Activated CD4-positive, alpha-beta memory T cell treated with anti-CD3 and anti-CD28 coated beads for 36 hours (primary cell): ENCODE measurements at places on chromosomes 16 and 17. TPM values are rescaled to one million over a fixed set of nuclear protein-coding genes. Genes with fewer than 3 reads are reported as not detected.

- no peak for DNase-seq
Measured at GRCh38 chr16:63628812-63629211, 1493.1 kb downstream of the CDH11 start.

DNA sequence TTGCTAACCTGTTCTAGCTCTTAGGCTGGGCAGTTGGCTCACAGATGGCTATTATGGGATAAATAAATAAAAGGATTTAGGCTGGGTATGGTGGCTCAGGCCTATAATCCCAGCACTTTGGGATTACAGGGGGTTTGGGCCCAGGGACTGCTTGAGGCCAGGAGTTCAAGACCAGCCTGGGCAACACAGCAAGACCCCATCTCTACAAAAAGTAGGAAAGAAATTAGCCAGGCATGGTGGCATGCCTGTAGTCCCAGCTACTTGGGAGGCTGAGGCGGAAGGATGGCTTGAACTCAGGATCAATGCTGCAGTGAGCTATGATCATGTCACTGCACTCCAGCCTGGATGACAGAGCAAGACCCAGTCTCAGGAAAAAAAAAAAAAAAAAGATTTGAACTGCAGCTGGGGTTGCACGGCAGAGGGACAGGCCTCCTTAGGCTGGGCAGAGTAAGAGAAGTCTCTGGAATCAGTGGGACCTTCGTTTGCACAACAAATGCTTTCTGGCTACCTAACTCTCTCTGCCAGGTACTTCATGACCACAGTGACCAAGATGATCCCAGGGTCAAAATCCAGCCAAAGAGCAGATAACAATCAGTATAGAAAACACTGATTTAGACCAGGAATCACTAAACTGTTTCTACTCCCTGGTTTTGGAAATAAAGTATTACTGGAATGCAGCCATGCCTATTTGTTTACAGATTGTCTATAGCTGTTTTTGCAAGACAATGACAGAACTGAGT is 6.8 kb downstream of the RUSF1 start:
- no peak for DNase-seq

DNA sequence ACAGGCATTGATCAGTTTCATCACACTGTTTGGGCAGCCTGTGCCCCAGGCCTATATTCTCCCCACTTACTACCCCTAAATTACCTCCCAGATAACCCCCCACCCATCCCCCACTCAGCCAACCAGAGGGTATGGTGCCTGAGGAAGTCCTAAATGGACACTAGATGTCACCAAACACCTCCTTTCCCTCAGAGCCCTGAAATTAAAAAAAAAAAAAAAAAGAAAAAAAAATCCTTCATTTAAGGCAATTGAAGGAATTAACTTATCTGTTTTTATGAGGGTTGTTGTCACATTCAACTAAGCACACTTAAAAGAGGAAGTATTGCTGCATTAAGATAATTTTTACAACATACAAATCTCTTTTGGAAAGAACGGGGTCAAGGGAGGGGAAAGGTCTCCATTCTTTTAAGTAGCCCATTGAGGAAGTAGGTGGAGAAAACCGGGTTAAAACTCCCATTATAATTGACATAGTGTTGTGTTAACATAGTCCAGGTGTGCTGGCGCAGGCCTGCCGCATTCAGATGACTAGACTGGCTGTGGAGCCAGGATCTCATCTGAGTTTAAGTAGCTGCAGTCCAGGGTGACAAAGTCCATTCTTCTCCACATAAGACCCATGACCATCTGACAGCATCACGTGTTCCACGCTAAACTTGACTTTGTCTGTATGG is 46.3 kb downstream of the SNX11 start:
- no peak for DNase-seq

DNA sequence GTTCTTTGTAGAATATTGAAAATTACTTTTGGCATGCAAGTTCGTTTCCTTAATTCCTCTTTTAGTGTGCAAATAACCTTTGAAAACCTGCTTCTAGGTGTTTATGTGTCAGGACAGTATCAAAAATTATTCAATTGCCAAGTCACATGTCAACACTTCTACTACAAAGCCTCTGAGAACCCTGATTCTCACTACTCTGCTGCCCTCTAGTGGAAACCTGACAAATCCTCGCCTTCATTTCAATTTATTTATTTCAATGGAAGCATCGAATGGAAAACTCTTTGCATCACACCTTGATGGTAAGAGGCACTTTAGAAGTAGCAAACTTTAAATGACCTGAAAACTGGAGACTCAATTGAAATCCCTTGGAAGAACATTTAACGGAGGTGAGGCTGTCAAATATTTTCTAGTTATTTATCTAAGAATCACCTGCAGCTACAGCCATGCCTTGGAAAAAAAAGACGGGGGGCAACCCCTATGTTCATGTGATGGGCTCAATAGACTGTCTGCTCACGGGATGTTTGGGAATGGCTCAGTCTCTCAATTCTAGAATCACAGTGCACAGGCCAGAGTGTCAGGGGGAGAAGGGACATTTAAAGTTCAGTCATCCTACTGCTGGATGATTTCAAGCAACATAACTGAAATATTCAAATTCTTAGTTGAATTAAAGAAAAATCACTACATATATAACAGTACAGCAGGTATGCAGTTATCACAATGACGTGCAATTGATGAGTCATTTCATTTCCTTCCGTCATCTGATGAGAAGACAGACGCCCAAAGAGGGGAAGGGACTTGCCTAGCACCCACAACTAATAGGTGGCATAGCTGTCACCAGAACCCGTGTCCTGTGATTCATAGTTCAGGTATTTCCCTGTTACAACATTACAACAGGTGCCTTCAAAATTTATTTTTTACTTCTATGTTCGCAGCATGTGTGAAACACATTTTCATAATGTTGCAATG is 563.9 kb downstream of the TOX3 start:
- DNase-seq: no peak

DNA sequence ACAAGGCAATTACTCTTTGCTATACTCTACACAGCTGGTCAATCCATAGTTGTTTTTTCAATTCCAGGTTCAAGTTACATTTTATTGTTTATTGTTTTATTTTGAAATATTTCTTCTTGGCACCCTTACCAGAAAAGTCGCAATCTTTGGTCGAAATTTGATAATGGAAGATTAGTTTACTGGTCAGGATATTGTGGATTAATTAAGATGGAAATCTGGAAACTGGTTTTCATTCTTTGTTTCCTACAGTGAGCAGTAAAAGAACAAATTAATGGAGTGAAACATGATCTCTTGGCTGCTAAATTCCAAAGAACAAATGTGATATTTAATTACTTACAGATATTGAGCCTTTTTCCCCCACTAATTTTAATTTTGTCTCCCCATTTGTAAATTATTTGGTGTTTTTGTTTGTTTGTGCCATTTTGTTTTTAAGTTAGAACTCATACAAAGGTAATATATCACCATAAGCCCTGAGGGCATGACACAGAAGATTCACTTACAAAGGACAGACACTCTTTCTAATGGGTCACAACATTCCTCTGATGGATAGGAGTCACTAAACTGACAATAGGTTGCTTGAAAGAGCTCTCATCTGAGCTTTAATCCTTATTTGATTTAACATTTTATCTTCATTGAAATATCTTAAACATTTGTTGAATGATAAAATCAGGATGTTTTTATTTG is 700.2 kb downstream of the KCNJ2 start:
- DNase-seq: no peak

DNA sequence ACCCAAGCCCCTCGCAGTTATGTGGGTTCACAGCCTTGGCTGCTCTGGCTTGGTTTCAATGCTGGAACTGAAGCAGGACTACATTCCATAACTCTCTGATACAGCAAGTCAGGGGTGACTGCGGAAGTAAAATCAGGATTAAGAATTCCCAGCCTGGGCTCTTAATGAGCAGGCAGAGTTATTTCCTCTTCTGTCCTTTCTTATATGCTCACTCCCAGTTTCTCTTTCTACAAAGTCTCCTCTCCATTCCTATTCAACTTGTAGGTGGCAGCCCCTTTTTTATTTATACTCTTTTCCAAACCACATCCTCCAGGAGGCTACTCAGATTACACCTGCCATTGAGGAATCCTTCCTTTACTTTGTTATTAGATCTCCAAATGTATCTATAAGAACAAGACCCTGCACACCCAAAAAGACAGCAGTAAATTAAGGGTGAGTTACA is 40.3 kb downstream of the HOXB1 start:
- DNase-seq: no peak

DNA sequence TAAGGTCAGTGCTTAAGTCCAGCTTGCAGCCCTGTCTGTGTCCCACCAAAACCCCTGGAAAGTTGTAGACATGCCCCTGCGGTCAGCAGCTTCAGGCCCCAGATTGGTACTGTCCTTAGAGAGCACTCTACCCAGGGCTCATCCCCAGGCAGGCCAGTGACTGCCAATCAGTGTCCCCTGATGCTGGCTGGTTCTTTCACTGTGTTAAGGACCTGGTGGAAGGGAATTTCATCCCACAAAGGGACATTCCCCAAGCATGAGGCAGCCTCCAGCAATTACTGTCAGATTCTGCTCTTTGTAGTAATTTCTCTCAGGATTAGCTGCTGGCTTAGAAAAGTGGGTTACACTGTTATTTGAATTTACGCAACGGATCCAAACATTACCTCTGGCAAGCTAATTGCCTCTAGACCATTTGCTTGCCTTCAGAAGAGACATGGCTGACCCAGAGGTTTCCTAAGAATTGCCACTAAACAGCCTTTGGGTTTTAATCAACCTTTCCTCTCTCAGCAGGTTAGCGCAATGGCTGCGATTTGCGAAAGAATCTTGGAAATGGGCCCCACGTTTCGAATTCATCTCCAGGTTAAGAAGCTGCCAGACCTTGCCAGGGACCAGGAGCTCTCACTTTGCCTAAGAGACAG is 5.9 kb downstream of the IRX6 start:
- DNase-seq: no peak

- DNase-seq: no peak
Measured at GRCh38 chr16:67187175-67187890, 2.6 kb downstream of the EXOC3L1 start.

DNA sequence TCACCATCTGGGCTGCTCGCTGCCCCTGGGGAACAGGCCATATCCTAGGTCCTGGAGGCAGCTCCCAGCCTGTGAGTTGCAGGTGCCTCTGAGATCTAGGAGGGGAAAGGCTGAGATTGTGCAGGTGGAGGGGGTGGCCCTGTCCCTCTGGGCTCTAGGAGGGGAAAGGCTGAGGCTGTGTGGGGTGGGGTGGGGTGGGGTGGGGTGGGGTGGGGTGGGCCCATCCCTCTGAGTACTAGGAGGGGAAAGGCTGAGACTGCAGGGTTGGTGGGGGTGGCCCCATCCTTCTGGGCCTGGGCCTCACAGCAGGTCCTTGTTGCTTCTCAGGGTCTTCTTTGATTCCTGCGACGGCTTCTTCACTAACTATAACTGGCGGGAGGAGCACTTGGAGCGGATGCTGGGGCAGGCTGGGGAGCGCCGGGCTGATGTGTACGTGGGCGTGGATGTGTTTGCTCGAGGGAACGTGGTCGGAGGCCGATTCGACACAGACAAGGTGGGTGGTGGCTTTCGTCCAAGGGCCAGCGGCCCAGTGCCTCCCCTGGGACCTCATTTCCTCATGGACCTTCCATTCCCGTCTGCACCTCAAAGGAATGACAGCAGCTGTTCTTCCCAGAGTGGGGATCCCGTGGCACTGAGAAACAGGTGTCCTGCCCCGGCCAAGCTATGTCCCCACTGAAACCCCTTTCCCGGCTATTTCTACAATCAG is 7.1 kb downstream of the ENGASE start:
- DNase-seq: no peak

DNA sequence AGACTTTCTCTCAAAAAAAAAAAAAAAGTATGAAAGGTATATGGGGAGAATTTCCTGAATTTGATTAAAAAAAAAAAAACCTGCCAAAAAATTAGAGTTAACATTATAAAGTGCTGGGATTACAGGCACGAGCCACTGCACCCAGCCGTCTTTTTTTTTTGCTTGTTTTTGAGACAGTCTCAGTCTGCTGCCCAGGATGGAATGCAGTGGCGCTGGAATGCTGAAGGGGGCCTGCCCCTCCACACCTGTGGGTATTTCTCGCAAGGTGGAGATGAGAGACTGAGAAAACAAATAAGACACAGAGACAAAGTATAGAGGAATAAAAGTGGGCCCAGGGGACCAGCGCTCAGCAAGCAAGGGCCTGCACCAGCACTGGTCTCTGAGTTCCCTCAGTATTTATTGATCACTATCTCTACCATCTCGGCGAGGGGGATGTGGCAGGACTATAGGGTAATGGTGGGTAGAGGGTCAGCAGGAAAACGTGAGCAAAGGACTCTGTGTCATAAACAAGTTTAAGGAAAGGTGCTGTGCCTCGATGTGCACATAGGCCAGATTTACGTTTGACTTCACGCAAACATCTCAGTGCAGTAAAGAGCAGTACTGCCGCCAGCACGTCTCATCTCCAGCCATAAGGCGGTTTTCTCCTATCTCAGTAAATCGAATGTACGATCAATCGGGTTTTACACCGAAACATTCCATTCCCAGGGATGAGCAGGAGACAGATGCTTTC is 117.2 kb downstream of the GOSR1 start:
- DNase-seq: no peak

SYNGR3 gene
- 12.4 TPM for total RNA-seq

ZG16 gene
- total RNA-seq: not detected

LCMT1 gene
- 47.2 TPM for total RNA-seq
